ENCODE measurements at places on chromosomes 1 and 21. TPM values are rescaled to one million over a fixed set of nuclear protein-coding genes. Genes with fewer than 3 reads are reported as not detected.

DNA sequence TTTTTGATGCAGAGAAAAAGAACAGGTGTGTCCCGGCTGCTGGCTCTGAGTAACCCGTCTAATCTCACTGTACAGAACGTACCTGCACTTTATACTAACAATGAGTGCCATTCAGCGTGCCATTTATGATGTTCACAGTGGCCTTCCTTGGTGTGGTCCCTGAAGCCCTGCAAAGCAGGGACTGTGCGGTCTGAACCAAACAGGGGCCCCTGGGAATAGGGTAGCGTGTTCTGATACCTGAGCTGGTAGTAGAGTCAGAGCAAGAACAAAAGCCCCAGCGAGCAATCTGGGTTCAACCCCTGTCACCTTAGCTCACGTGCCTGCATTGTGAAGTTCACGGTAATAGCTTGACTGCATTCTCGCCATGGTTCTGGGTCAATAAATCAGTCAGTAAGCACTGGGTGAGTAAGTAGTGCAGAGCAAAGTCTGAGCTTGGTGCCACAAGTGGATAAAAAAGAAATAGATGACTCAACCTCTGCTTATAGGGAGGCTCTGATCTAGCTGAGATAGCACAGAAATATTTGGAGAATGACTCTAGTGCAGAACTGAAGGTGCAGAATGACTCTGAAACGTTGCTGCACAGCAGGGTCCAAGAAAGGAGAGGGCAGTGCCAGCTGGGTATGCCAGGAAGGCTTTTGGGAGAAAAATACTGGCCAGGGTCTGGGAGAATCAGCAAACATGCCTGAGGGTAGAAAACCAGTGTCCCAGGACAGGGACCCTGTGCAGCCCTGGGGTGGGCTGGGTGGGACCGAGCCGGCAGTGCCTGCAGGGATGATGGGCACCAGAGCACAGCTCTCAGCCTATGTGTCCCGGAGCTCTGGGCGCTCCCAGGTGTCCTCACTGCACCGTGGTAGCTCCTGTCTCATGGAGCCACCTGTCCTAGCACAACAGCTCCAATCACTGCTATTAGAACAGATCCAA lies 125.9 kb downstream of the RHOU start:
- peak; percentile 77 for DNase-seq
- H3K36me3 ChIP-seq, result no peaks in the 10 kb centered on the region
- no peak overlapping the region for H3K4me3 ChIP-seq
- peaks cover 13% of the 10 kb centered on the region for H3K4me1 ChIP-seq
- peaks cover 6% of the 10 kb centered on the region for H3K27me3 ChIP-seq

GRCh38 chr1:51636764-51637522 lies 20.1 kb downstream of the OSBPL9 start:
- H3K27ac ChIP-seq, result peak overlapping the region; percentile 87
- H3K36me3 ChIP-seq, result peaks cover 6% of the 10 kb centered on the region
- DNase-seq, result peak; percentile 95
- H3K27me3 ChIP-seq, result no peaks in the 10 kb centered on the region

The MMP23B gene
- 4.1 TPM for total RNA-seq

DNA sequence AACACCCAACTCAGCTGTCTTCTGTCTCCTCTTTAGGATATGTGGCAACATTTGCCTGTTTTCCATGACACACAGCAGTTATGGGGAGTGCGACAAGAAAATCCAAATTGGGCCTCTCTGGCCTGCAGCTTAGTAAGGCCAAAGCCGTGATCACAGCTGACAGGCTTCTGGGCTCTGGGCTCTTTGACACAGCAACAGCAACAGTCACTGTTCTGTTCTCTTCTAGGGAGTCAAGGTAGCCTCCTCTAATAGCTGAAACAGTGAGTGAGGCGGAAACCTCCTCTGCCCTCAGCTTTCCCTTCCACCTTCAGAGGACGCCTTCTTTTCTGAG lies 19.0 kb downstream of the CLCA1 start:
- H3K4me3 ChIP-seq, result no peak overlapping the region
- peak overlapping the region; percentile 12 for H3K27ac ChIP-seq
- H3K27me3 ChIP-seq, result peaks cover 1% of the 10 kb centered on the region

- H3K36me3 ChIP-seq, result peaks cover 11% of the 10 kb centered on the region
- no peak overlapping the region for H3K4me3 ChIP-seq
- peaks cover 1% of the 10 kb centered on the region for H3K27me3 ChIP-seq
- no peaks in the 10 kb centered on the region for H3K4me1 ChIP-seq
Observed at GRCh38 chr1:48775831-48776392, 779 bp downstream of the BEND5 start.

- no peaks in the 10 kb centered on the region for H3K27me3 ChIP-seq
- no peaks in the 10 kb centered on the region for H3K36me3 ChIP-seq
- no peak for DNase-seq
- no peaks in the 10 kb centered on the region for H3K4me1 ChIP-seq
Observed at GRCh38 chr1:34369701-34370455, 193.2 kb downstream of the C1orf94 start.

GRCh38 chr1:163095213-163095612 lies 26.1 kb downstream of the RGS4 start:
- no peaks in the 10 kb centered on the region for H3K27me3 ChIP-seq
- no peak overlapping the region for H3K4me3 ChIP-seq
- H3K4me1 ChIP-seq, result peaks cover 23% of the 10 kb centered on the region
- H3K27ac ChIP-seq, result no peak overlapping the region
- no peaks in the 10 kb centered on the region for H3K36me3 ChIP-seq

The POGK gene
- 30.8 TPM for total RNA-seq

The AVPR1B gene
- not detected for total RNA-seq

GRCh38 chr1:1093610-1093943 lies 19.5 kb upstream of the RNF223 start:
- DNase-seq, result no peak
- no peak overlapping the region for H3K27ac ChIP-seq
- peaks cover 3% of the 10 kb centered on the region for H3K27me3 ChIP-seq

- H3K4me3 ChIP-seq, result no peak overlapping the region
- H3K27ac ChIP-seq, result no peak overlapping the region
- DNase-seq, result no peak
- H3K27me3 ChIP-seq, result peaks cover under 1% of the 10 kb centered on the region
- no peaks in the 10 kb centered on the region for H3K4me1 ChIP-seq
Observed at GRCh38 chr1:232278925-232279324, 351.0 kb downstream of the SIPA1L2 start.

GRCh38 chr1:174036204-174036603 lies 14.0 kb upstream of the RC3H1 start:
- H3K36me3 ChIP-seq, result no peaks in the 10 kb centered on the region
- DNase-seq, result no peak
- H3K4me3 ChIP-seq, result no peak overlapping the region
- no peak overlapping the region for H3K27ac ChIP-seq
- H3K4me1 ChIP-seq, result peaks cover 31% of the 10 kb centered on the region
- H3K27me3 ChIP-seq, result no peaks in the 10 kb centered on the region

DNA sequence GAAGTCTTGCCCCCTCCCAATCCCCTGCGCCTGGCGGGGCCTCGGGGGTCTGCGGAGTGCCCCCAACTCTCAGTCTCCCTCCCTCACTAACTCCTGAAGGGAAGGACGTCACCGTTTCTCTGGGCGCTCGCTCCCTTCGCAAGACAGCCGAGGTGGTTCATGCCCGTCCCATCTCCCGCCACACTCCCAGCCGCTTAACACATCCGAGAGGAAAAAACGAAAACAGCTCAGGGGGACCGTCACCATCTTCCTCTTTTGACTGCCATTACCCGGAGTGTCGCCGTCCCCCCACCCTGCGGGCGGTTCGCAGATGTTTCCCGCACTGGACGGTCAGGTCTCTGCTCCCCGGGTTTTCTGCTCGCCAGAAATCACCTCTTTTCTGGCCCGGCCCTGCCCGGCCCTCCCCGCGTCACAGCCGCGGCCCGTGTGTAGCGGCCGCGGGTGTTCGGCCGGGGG lies 532 bp downstream of the ERO1B start:
- H3K27me3 ChIP-seq, result peaks cover 12% of the 10 kb centered on the region
- H3K4me3 ChIP-seq, result peak overlapping the region; percentile 87

The P3H1 gene
- 133 TPM for total RNA-seq

DNA sequence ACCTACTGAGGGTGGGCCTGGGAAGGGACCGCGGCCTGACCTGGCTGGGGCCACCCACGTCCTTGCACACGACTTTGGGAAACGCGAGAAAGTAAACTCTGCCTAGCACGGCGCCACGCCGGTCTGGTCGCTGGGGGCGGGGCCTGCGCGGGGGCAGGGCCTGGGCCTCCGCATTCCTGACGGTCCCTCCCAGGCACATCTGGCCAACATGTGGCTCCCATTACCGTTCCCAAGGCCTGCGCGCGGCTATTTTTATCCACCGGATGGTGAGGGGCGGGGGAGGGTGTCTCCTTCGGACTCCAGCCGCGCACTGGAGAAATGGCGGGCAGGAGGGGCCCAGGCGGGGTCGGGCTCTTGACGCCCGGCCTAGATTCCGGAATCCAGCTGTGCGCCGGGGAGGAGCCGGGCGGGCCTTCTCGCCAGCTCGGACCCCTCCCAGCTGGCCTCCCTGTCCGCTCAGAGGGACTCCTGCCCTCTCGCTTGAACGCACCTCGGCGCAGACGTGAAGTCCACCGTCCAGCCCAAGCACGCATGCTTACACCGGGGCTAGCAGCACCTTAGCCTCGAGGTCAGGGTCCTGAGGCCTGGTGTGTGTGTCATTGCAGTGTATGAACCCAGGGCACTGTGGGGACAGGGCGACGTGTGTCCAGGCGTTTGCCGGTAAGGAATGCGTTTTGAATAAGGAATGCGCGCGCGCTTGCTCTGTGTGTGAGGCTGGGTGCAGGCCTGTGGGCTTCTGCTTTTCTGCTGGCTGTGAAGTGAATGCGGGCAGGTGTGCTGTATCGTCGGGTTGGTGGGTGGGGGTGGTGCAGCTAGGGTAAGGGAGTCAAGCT lies 2.1 kb downstream of the EVA1B start:
- H3K36me3 ChIP-seq, result 0 out of 2 replicates have a peak, but pooled peaks cover 9% of the 10 kb centered on the region
- peak; percentile 77 for DNase-seq
- peak overlapping the region; percentile 89 for H3K27ac ChIP-seq
- H3K27me3 ChIP-seq, result peaks cover 4% of the 10 kb centered on the region
- peaks cover 33% of the 10 kb centered on the region for H3K4me1 ChIP-seq

- H3K27ac ChIP-seq, result no peak overlapping the region
- peaks cover 4% of the 10 kb centered on the region for H3K36me3 ChIP-seq
- no peaks in the 10 kb centered on the region for H3K4me1 ChIP-seq
- H3K27me3 ChIP-seq, result no peaks in the 10 kb centered on the region
- no peak for DNase-seq
Observed at GRCh38 chr1:232579466-232579865, 50.5 kb downstream of the SIPA1L2 start.

The TBX19 gene
- 0.44 TPM for total RNA-seq

The NMNAT2 gene
- total RNA-seq, result 27.6 TPM

GRCh38 chr1:173852105-173852504 lies 15.7 kb downstream of the GAS5 start:
- H3K4me1 ChIP-seq, result peaks cover 43% of the 10 kb centered on the region
- H3K36me3 ChIP-seq, result peaks cover 25% of the 10 kb centered on the region
- H3K4me3 ChIP-seq, result peak overlapping the region; percentile 46
- H3K27ac ChIP-seq, result peak overlapping the region; percentile 92
- H3K27me3 ChIP-seq, result no peaks in the 10 kb centered on the region
- DNase-seq, result no peak

GRCh38 chr1:195529881-195530280 lies 1078.4 kb downstream of the KCNT2 start:
- no peak overlapping the region for H3K27ac ChIP-seq
- H3K4me3 ChIP-seq, result no peak overlapping the region
- no peak for DNase-seq
- H3K27me3 ChIP-seq, result peaks cover 1% of the 10 kb centered on the region

GRCh38 chr21:33427051-33427450 lies 23.8 kb downstream of the IFNGR2 start:
- H3K36me3 ChIP-seq, result peaks cover 30% of the 10 kb centered on the region
- H3K4me3 ChIP-seq, result no peak overlapping the region
- no peak overlapping the region for H3K27ac ChIP-seq
- DNase-seq, result no peak
- H3K27me3 ChIP-seq, result no peaks in the 10 kb centered on the region
- peaks cover 12% of the 10 kb centered on the region for H3K4me1 ChIP-seq

- H3K36me3 ChIP-seq, result no peaks in the 10 kb centered on the region
- no peak for DNase-seq
- H3K4me3 ChIP-seq, result no peak overlapping the region
- peaks cover 33% of the 10 kb centered on the region for H3K4me1 ChIP-seq
- no peak overlapping the region for H3K27ac ChIP-seq
Observed at GRCh38 chr1:86067626-86068025, 88.9 kb downstream of the COL24A1 start.

The FABP3 gene
- total RNA-seq, result 3.5 TPM

GRCh38 chr1:242211254-242212022 lies 212.5 kb upstream of the MAP1LC3C start:
- H3K27me3 ChIP-seq, result no peaks in the 10 kb centered on the region
- H3K27ac ChIP-seq, result no peak overlapping the region
- H3K4me3 ChIP-seq, result no peak overlapping the region

- no peak overlapping the region for H3K27ac ChIP-seq
- no peak for DNase-seq
- peaks cover 4% of the 10 kb centered on the region for H3K27me3 ChIP-seq
- no peak overlapping the region for H3K4me3 ChIP-seq
- peaks cover 15% of the 10 kb centered on the region for H3K4me1 ChIP-seq
Observed at GRCh38 chr1:36417931-36418330, 20.2 kb upstream of the LSM10 start.

- H3K27ac ChIP-seq, result no peak overlapping the region
- no peak overlapping the region for H3K4me3 ChIP-seq
Observed at GRCh38 chr1:227929751-227930472, 17.8 kb downstream of the WNT9A start.

The LAX1 gene
- not detected for total RNA-seq

DNA sequence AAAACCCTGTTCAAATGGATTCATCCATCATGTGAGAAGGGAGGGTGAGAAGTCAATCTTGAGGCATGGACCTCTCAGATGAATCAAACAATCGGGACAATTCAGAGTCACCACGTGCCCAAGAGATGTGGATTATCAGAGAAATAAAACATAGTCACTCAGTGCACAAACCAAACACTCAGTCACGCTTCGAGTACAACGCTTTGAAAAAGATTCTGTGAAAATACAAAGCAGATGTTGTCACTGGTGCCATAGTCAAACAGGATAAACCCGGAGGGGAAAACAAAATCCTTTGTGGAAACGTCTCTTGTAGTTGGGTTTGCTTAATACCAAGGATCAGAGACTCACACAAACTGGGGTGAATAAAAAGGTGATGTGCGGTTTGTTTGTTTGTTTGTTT lies 188.4 kb downstream of the RRAGC start:
- H3K36me3 ChIP-seq, result no peaks in the 10 kb centered on the region
- H3K27ac ChIP-seq, result no peak overlapping the region
- no peak for DNase-seq
- no peaks in the 10 kb centered on the region for H3K27me3 ChIP-seq

The INAVA gene
- not detected for total RNA-seq

DNA sequence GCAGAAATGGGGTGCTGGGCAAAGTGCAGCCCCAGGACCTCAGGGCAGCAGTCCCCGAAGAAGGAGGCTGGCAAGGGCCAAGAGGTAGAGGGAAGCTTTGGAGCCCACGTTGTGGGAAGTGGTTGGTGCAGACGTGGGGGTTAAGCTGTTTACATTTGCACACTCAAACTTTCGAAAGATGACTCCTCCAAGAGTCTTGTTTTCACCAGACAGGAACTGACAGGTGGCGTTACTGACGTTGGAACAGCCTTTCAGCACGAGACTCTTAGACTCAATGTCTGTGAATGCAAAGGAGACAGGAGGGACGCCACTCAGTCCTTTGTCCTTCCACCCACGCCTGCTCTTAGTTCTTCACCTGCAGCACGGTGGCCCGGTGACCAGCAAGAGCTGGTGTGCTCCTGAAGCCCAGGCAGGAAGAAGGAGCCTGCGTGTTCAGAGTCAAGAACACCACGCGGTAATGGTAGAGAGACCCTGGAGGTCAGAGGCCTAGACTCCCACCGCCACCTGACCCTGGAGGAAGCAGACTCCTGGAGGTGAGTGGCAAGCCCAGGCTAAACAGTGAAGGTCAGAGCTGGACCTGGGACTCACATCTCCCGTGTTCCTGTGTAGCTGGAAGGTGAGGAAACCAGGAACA lies 15.9 kb downstream of the LYPD8 start:
- no peak for DNase-seq
- H3K36me3 ChIP-seq, result no peaks in the 10 kb centered on the region
- H3K27me3 ChIP-seq, result no peaks in the 10 kb centered on the region
- no peak overlapping the region for H3K4me3 ChIP-seq
- no peaks in the 10 kb centered on the region for H3K4me1 ChIP-seq

All from HFFc6 (cell line).